Lower lobe of right lung (tissue), 2 donors: ENCODE measurements at places on chromosomes 5 and 9. TPM values are rescaled to one million over a fixed set of nuclear protein-coding genes. Genes with fewer than 3 reads are reported as not detected.

The RIMOC1 gene
- total RNA-seq: 25.1 TPM

DNA sequence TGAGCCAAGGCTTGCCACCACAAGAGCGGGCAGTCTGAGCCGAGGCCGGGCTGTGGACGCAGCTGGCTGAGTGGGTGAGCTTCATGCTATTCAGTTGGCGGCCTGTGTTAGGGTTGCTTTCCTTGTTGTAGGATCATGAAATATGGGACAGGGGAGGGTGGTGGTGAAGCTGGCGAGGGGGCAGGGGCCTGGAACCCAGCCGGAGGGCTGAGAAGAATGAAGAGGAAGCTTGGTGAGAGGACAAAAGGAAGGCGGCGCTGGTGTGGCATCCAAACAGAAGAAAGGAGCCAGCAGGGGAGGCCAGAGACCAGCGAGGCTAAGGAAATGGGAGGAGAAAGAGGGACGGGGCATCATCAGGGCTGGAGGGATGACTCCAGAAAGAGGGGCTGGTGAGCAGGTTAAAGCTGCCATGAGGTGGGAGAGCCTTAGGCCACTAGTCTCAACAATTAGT, 18.3 kb downstream of the RALGPS1 start:
- no peak for DNase-seq

GRCh38 chr5:62718324-62718723, 139.7 kb downstream of the LRRC70 start:
- no peak for DNase-seq

The SMIM33 gene
- total RNA-seq: not detected

The FAM219A gene
- total RNA-seq: 24.5 TPM

The NINJ1 gene
- 46.6 TPM for total RNA-seq

GRCh38 chr5:76542887-76543690, 80.1 kb downstream of the F2RL2 start:
- peak; percentile 63 for DNase-seq

GRCh38 chr9:77661566-77662085, 13.5 kb upstream of the GNA14 start:
- no peak for DNase-seq

DNA sequence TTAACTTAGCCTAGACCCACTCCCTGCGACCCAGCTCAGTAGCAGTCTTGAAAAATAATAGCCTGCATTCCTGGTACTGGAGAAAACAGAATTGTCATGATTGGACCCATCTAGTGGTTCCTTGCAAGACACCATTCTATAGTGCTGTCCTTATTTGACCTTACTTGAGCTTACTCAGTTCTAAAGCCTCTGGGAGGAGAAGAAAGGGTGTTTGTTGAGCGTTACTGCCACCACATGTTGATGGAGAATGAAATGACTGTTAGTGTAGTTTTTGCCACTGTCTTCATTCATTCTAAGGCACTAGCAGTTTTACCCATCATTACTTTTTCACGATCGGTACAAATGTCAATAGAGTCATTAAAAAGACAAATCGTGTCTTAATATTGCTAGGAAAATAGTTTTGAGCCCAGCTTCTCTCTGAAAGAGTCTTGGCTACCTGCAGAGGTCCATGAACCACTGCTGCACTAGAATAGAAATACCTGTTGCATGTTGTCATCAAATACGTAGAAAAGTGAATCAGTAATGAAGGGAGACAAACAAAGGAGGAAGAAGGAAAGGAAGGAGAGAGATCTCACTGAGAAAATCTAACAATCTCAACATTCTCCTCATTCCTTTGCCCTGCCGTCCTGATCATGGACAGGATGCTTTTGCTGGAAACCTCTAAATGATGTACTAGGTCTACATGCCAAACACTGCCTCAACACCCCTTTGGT, 96.0 kb downstream of the LIX1 start:
- no peak for DNase-seq

DNA sequence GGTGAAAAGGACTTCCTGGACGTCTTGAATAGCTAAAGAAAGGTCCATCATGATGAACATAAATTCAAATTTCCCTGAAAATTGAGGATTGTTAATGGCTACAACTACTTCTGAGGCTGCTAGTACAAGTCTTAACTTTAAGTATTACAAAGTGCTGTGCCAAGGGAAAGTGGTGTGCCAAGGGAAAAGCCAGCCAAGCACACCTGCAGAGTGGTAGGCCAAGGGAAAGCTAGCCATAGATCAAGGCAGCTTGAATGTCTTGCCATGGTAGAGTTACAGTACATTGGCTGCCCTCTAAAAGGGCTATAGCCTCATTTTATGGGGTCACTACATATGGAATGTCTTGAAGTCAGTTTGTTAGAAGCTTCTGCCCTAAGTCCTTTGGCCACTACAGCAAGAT, 64.2 kb downstream of the SPEF2 start:
- DNase-seq: no peak

- peak; percentile 46 for DNase-seq
Observed at GRCh38 chr9:133945314-133945975, 46.7 kb downstream of the VAV2 start.

DNA sequence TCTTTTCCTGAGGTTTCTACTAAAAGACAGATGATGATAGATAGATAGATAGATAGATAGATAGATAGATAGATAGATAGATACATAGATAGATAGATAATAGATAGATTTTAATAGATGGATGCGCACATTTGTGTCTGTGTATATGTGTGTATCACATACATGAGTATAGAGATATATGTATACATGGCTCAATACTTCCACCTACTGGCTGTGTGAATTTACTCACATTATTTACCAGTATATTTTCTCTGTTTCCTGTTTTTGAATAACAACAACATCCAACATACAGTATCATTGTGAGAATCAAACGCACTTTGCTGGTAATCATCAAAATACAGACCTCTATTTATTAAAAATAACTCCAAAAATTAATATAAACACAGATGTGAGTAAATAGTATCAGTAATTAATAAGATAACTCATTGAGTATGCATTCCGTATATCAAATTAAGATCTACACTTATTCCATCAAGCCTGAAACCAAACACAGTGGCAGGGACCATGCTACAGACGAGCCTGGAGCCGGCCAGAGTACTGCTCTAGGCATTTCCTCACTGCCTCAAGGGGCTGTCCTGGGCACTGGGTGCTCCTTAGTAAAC, 338.0 kb downstream of the SEMA5A start:
- DNase-seq: no peak

GRCh38 chr5:42950116-42950455, 90.0 kb downstream of the ANXA2R start:
- DNase-seq: no peak

The PPP2R2B gene
- 0.95 TPM for total RNA-seq

- DNase-seq: peak; percentile 73
Observed at GRCh38 chr9:133960568-133961129, 31.5 kb downstream of the VAV2 start.
